ENCODE measurements at places on chromosomes 12 and 14.

DNA sequence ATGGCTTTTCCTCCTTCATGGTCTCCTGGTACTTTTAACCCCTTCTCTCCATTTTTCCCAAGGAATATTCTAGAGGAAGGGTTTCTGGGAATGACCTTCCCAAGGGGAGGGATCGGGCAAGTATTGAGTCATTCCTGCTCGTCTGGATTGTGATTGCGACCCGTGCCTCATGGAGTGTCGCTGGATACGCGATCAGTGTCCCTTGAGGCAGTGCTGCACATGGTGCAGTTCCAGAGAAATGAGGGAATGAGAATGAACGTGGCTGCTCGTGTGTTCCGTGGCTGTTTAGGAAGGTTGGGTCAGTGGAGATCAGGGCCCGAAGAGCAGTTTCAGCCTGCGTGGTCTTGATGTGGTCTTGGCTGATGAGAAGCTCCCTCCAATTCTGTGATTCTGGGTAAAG lies 234.4 kb downstream of the CACNA1C start:
- DNase-seq: no peak

DNA sequence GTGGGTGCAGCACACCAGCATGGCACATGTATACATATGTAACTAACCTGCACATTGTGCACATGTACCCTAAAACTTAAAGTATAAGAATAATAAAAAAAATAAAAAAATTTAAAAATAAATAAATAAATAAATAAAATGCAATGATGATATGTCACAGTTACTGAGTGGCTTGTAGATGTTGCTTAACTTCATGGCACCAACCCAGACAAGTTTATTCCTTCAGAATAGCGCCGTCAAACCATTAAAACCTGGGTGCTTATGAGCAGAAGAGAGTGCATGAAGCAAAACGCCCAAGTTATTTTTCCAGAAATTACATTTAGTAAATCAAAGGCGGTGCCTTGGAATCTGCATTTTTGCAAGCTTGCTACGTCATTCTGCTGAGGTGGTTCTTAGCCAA lies 417.9 kb downstream of the AEBP2 start:
- no peak for DNase-seq

- no peak for DNase-seq
Measured at GRCh38 chr14:28254768-28255167, 511.8 kb upstream of the FOXG1 start.

- no peak for DNase-seq
Measured at GRCh38 chr14:68076451-68076850, 256.9 kb downstream of the RAD51B start.

- DNase-seq: no peak
Measured at GRCh38 chr12:98591209-98591608, 2.3 kb upstream of the SLC25A3 start.

GRCh38 chr12:106672314-106673025 lies 89.7 kb downstream of the RFX4 start:
- no peak for DNase-seq

GRCh38 chr12:78790148-78790547 lies 74.4 kb upstream of the SYT1 start:
- DNase-seq: no peak

- DNase-seq: no peak
Measured at GRCh38 chr12:12467688-12468261, 94.9 kb downstream of the DUSP16 start.

- no peak for DNase-seq
Measured at GRCh38 chr12:48110691-48111311, 4.9 kb upstream of the SENP1 start.

- DNase-seq: no peak
Measured at GRCh38 chr12:31517994-31518393, 72.9 kb downstream of the DENND5B start.

DNA sequence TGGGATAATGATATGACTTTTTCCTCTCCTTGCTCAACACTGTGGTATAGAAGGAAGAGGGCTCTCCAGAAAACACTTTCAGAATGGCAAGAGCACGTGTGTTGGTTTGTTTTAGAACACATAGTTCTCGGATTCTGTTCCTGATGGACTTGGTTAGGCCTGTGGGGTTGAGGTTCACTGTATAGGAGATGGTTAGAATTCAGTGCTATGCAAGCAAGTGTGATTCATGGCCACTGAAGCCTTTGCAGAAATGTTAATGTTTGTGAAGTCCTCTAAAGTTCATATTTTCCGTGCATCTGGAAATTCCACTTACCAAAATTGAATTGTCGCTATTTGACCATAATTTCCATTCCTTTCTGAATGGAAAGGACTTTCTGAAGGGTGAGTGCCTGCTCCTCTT lies 233.2 kb upstream of the DDHD1 start:
- DNase-seq: no peak

DNA sequence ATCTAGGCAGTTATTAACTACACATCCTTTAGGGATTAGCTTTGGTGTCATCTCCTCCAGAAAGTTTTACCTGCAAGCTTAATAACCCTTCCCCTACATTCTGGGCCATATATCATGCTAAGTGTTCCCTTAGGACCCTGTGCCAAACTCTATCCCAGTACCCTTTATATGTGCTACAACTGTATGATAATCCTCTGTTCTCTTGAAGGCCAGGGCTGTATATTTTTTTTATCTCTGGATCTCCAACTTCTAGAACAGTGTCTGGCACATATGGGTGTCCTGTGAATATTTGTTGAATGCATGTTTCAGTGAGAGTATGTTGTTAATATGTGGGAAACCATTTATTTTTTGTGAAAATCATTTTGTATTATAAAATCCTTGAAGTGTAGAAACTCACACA lies 106.7 kb downstream of the PPM1A start:
- DNase-seq: no peak

DNA sequence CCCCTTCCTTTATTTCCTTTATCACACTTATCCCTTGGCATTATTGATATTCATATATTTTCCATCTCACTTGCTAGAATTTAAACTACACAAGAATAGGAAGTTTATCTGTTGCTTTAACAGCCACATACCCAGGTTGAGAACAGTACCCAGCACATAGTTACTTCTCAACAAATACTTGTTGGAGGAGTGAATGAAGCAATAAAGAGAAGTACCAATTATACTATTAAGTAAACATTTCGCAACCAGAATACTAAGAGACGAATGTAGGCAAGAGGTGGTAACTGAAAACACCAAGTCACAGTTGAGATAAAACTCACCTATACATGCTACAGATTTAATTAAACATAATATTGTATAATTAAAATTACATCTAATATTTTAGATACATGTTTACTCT lies 110.9 kb downstream of the FSCB start:
- DNase-seq: no peak

DNA sequence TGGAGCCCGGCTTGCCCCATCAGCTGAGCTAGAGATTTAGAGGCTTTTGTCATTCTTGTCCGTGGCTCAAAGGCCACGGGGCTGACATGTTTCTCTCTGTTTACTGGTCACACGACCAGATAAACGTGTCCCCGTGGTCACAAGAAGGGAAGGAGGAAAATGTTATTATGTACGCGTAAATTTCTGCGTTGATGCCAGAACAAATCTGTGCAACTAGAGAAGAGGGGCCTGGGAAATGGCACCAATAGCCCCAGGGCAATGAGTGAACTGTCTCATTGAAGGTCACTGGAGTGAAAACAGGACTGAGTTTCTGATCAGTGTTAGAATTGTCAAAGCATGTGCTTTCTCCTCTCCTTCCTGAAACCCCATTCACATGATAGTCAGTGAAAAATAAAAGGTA lies 25.3 kb downstream of the OAS2 start:
- DNase-seq: no peak

- no peak for DNase-seq
Measured at GRCh38 chr12:75891072-75891471, 140.5 kb downstream of the PHLDA1 start.

GRCh38 chr12:105382771-105383622 lies 52.5 kb downstream of the C12orf75 start:
- DNase-seq: peak; percentile 13

GRCh38 chr14:95235351-95235750 lies 78.0 kb upstream of the DICER1 start:
- no peak for DNase-seq

GRCh38 chr12:84807249-84807648 lies 105.3 kb downstream of the SLC6A15 start:
- no peak for DNase-seq

GRCh38 chr12:52004042-52004648 lies 2.6 kb upstream of the TAMALIN start:
- DNase-seq: peak; percentile 25

DNA sequence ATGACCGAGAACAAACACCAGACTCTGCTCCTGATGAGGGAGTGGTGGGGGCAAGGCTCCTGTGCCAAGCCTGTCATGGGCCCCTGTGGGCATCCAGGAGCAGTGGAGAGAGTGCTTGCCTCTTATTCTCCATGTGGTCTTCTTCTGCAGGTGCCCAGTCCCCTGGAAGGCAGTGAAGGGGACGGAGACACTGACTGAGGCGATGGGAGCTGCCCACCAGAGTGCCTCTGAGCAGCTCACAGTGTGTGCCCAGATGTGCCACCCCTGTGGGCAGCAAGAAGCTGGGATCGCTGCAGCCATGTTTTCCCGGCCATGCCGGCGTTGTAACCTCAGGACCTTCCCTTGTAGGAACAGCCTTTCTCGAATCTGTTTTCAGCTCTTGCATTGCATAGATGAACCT lies 6.4 kb upstream of the EP400 start:
- no peak for DNase-seq

- DNase-seq: no peak
Measured at GRCh38 chr12:116333402-116333801, 55.9 kb upstream of the MED13L start.

DNA sequence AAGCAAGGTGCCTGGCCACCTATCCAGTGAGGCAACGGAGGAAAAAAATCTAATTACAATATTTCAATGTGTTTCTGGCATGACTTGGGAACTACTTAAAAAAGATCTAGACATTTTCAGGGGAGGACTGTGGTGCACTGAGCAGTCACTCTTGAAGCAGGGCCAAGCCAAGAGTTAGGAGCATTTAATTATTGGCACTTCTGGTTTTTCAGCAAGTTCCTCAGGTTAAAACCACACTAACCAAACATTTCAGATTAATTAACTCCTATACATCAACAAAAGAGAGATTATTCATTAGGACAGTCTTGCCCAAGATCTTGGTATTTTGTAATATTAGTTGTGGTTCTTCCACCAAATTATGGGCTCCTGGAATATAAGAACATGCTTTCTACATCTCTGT lies 25.6 kb downstream of the PRKAB1 start:
- no peak for DNase-seq

DNA sequence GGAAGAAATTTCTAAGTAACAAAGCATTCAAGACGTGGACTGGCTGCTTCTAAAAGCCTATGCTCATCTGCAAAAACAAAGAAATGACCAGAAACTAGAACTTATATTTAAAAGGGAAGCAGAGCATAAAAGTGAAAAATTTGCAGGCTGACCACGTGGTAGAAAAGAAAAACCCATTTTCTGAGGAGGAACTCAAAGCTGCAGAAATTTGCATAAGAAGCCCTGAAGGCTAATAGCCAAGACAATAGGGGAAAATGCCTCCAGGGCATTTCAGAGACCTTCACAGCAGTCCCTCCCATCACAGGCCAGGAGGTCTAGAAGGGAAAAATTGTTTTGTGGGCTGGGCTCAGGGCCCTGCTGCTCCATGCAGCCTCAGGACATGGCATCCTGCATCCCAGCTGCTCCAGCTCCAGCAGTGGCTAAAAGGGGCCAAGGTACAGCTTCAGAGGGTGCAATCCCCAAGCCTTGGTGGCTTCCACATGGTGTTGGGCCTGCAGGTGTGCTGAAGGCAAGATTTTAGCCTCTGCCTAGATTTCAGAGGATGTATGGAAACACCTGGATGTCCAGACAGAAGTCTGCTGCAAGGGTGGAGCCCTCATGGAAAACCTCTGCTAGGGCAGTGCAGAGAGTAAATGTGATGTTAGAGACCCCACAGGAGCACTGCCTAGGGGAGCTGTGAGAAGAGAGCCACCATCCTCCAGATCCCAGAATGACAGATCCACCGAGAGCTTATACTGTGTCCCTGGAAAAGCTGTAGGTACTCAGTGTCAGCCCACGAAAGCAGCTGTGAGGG lies 55.5 kb downstream of the CHGA start:
- DNase-seq: no peak

DNA sequence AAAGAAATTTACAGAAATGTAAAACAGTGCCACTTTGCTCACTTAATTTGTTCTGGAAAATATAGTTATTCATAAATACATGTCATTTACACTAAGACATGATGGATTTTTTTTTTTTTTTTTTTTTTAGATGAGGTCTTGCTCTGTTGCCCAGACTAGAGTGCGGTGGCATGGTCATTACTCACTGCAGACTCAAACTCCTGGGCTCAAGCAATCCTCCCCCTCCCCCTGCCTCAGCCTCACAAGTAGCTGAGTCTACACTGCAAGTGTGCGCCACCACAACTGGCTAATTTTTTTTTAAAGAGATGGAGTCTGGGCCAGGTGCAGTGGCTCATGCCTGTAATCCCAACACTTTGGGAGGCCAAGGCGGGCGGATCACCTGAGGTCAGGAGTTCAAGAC lies 101.2 kb downstream of the PPP2R5C start:
- no peak for DNase-seq

DNA sequence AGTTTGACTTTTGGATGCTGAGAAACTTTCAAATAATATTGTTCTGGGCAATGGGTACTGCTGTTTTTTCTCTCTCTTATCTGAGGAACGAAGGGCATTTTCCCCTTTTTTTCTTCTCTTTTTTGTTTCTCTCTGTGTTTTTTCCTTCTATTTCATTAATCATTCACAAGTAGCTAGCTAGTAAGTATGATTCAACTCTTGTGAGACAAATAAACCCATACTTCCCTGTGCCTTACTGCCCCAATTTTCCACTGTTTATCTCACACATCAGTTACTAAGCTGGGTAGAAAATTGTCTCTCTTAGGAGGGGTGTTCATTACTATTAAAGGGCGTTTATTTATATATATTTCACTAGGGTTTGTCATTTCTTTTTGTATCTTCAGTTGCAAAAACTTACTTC lies 437.6 kb downstream of the RERGL start:
- DNase-seq: no peak

- no peak for DNase-seq
Measured at GRCh38 chr14:24051176-24051788, 527 bp upstream of the CARMIL3 start.

- DNase-seq: peak; percentile 71
Measured at GRCh38 chr12:49201595-49202295, 12.9 kb upstream of the TUBA1A start.

- no peak for DNase-seq
Measured at GRCh38 chr12:56699020-56699661, 11.1 kb upstream of the PTGES3 start.
